ENCODE measurements at places on chromosomes 5 and 9. TPM values are rescaled to one million over a fixed set of nuclear protein-coding genes. Genes with fewer than 3 reads are reported as not detected.

Gene CD72
- total RNA-seq, result 4.1 TPM

DNA sequence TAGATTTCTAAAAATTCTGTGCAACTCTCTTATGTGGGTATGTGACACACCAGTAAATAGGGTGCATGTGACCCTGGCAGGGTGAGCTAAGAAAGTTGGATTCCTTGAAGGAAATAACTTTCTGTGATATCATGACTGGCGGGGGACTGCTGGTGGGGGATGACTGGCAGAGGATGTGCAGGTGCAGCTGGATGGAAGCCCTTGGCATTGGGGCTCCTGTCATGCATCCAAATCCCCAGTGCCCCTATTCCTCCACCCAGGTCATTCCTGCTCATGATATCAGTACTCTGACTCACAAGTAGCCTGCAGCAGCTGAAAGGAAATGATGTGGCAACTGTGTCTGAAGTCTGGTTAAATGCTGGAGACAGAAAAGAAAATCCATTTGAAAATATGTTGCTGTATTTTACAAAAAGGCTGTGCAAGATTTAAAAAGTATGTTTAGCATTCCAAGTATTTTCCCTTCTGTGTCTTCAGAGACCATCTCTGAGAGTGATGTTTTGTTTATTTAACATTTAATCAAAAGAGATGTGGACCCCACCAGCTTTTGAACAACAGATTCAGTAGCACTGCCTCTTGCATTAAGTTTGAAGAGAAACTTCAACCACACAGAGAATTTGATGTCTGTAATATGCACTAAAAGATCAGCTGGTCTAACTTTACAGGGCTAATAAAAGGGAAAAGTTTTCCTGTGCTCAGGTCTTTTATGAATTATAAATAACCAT lies 17.9 kb upstream of the ZSWIM6 start:
- no peak for DNase-seq

- DNase-seq, result peak; percentile 95
These were observed at the start of gene ASS1 for GRCh38 chr9:130444565-130445221. Gene ASS1, plus strand, starts transcription at chr9:130444961. Its CDS starts 7,268 bp downstream, at chr9:130452229.

Gene FIBCD1
- 3.3 TPM for total RNA-seq

DNA sequence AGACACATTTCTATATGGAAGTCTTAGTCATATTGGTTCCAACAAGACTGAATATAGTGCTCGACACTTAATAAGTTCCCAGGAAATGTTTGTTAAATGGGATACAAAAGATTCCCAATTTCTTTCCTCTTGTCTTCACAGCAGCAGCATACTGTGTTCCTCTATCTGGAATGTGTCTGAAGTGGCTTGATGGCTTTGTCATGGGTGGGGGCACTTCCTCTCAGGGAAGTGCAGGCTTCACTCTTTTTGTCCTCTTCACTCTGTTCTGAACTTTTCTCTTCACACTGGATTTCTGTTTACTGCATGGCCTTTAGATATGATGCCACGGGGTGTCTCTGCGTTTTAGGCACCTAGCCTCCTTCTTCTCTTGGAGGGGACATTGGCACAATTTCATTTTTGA lies 127.7 kb upstream of the C9orf72 start:
- DNase-seq, result no peak

- DNase-seq, result no peak
These were observed 257.9 kb upstream of the ANKRD55 start for GRCh38 chr5:56490971-56491468.

Gene SLC36A2
- total RNA-seq, result not detected

Gene CBY3
- total RNA-seq, result not detected

Gene SKP2
- 30.5 TPM for total RNA-seq

DNA sequence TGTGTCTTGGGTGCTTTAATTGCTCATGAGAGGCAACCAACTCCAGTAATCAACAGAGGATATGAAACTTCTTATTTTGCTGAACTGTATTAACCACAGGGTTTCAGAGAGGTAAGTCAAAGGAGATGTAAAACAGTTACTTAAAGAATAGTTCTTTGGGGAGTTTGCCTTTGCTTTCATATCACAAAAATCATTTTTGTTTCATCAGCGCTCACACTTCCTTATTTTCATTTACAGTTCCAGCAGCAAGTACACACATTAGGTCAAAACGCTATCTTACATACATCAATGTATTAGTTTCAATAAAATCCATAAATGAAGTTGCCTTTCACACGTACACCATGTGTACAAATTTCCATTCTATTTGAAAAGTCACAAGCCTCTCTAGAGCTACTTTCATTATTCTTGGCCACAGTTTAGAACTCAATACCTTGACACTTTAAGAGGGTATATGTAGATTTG lies 50.1 kb downstream of the ST8SIA4 start:
- no peak for DNase-seq

Gene DMRT3
- not detected for total RNA-seq

DNA sequence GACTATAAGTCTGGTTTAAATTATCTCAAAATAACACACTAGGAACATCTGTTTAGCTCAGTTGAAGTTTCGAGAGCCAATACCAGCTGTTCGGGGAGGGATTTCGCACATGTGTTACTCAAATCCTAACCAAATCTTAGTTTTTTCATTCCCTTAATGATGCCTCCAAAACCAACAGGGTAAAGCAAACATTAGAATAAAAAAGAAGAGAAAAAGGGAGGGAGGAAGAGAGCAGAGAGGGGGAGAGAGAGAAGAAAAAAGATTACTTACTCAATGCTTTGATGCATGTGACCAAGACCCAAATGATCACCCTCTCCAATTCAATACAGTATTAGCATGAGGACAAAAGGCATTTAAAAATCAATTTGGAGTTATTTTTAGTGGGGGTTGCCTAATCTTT lies 86.0 kb upstream of the NR5A1 start:
- no peak for DNase-seq

GRCh38 chr5:124433170-124433569 lies 313.3 kb downstream of the ZNF608 start:
- no peak for DNase-seq

GRCh38 chr5:101045689-101046088 lies 142.6 kb upstream of the ST8SIA4 start:
- DNase-seq, result no peak

GRCh38 chr9:132525308-132526023 lies 56.9 kb upstream of the BARHL1 start:
- no peak for DNase-seq

Gene TMEM8B
- 8.4 TPM for total RNA-seq

GRCh38 chr9:75142202-75142601 lies 53.9 kb downstream of the OSTF1 start:
- no peak for DNase-seq

Gene SPINK5
- total RNA-seq, result not detected

Gene FOCAD
- 23.9 TPM for total RNA-seq

GRCh38 chr5:9956725-9957124 lies 293.0 kb downstream of the ATPSCKMT start:
- no peak for DNase-seq

GRCh38 chr5:67377631-67378030 lies 181.0 kb upstream of the CD180 start:
- no peak for DNase-seq

- DNase-seq, result no peak
These were observed 1.6 kb downstream of the CARD19 start for GRCh38 chr9:93097511-93098201.

GRCh38 chr9:21326526-21327139 lies 8.6 kb downstream of the KLHL9 start:
- DNase-seq, result no peak

GRCh38 chr9:127013597-127013996 lies 99.0 kb downstream of the RALGPS1 start:
- no peak for DNase-seq

- no peak for DNase-seq
These were observed 126.8 kb upstream of the PCA3 start for GRCh38 chr9:76637416-76637815.

- no peak for DNase-seq
These were observed 203.6 kb downstream of the SPATA31D1 start for GRCh38 chr9:82192211-82192610.

DNA sequence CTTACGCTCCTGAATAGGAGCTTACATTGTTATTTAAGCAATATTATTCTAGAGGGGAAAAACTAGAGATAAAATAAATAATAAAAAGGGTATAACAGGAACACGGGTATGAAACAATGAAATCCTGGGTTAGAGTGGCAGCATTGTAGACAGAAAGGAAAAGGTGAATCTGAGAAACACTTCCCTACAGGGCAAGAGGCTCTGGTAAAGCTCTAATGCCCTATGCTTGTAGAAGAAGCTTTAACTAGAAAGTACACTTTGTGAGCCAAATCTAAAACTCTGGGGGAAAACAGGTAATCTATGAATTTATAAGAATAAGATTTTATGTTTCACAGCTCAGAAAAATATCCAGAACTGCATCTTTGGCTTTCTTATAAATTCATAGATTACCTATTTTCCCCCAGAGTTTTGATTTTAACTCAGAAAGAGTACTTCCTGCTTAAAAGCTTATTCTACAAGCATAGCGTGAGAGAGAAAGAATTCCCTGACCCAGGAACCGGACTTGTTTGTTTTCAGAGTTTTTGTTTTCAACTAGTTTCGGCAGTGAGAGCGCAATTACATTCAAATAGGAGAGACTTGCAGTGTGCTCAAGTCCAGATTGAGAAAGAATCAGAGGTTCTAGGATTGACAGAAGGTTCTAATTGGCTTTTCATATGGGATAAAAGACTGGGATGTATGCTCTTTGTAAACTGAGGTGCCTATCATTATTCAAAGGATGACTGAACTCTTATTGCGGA lies 651.0 kb upstream of the RORB start:
- no peak for DNase-seq

Gene SHB
- 31.1 TPM for total RNA-seq

GRCh38 chr5:89299998-89300397 lies 417.0 kb upstream of the MEF2C start:
- no peak for DNase-seq

DNA sequence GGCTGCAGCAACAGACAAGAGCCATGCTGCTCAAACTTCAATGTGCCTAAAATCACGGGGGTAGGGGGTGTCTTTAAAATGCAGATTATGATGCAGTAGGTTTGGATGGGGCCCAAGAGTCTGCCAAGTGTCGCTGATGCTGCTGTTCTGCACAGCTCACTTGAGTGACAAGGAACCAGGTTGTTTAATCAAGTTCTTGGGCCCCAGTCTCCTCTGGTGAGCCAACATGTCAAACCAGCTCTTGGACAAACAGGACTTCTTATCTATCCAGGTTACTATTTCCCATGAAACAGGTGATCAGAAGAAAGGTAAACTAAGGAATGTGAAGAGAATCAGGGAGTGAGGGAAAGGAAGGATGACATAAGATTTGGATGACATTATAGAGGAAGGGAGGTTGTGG lies 78.0 kb downstream of the APBA1 start:
- no peak for DNase-seq

DNA sequence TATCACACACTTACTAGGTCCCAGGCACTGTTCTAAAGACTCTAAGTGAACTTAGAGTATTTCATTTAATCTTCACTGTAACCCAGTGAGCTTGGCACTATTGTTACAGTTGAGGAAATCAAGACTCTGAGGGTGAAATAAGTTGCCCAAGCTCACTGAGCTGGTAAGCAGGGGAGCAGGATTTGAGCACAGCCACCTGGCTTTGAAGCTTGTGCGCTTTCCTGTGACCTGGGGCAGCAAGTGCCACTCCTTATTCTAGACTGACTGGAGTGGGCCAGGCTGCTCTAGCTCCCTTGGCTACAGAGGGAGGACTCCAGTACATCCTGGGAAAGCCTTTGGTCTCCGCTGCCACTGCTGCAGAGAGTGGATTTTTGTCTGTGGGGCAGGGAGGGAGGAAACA lies 50.0 kb downstream of the RGS3 start:
- no peak for DNase-seq

Gene LEAP2
- total RNA-seq, result 29.9 TPM

Gene PCDHA9
- not detected for total RNA-seq

DNA sequence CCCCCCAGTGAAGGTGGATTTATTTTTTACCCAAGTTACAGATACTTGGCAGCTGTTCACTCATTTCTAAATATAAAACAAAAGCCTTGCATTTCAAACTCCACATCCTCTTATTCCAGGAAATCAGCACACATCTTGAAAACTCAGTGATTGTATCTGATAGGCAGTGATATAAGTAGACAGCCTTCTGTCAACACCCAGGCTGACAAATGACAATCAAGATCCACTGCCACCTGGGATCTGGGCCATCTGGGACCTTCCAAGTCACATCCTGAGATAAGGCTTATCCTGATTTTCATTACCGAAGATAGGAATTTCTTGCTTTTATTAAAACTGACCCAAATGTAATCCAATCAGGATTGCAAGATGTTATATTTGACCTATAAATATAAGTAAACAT lies 201.3 kb upstream of the PUM3 start:
- no peak for DNase-seq

Gene SETD9
- 11.7 TPM for total RNA-seq

DNA sequence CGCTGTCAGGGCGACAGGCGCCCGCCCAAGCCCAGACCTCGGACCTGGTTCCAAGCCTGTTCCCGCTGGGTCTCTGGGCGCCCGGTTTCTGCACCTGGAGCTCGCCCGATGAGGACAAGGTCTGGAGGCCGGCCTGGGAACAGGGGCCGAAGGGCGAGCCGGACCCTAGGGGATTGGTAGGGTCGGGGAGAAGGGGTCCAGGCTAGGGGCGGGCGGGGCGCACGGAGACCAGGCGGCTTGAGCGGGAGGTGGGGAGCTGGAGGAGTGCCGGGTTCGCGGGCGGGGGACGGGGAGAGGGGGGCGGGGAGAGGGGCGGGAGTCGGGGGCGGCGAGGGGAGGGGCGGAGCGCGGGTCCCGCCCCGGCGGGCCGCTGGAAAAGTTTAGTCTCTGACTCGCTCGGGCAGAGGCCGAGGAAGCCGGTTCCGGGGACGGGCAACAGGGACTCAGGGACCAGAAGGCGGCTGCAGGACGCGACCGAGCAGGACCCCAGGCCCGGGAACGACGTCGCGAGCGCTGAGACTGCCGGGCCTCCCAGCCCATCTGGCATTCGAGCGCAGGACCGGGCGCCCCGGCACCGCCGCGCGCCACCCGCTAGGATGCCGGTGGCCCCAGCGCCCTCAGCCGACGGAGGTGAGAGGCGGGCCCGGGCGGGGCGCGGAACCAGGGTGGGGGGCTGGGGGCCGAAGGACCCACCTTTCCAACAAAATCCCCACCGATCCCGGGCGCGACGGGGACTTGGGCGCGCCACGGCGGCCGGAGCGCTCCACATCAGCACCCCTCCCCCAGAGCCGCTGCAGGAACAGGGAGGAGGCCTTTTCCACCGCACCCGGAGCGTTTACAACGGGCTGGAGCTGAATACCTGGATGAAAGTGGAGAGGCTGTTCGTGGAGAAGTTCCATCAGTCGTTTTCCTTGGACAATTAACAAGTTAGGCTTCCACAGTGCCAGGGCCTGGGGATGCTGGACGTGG lies at the start of gene S1PR3:
TSS of gene S1PR3 (plus strand) at position 403 of the 969 bp plus-strand sequence. CDS start 9,733 bp downstream, outside the sequence.
- DNase-seq, result no peak

- no peak for DNase-seq
These were observed 137.5 kb downstream of the ARHGEF28 start for GRCh38 chr5:73763300-73764032.

Gene MTAP
- 26.4 TPM for total RNA-seq

Gene SPATA31C1
- total RNA-seq, result not detected

- DNase-seq, result no peak
These were observed 11.0 kb downstream of the NCS1 start for GRCh38 chr9:130183133-130183762.

Gene GOLGA1
- total RNA-seq, result 52.8 TPM

Gene CAAP1
- total RNA-seq, result 16.5 TPM

GRCh38 chr5:177374211-177374610 lies 10.0 kb upstream of the SLC34A1 start:
- no peak for DNase-seq
